ENCODE measurements at places on chromosomes 3 and 15. TPM values are rescaled to one million over a fixed set of nuclear protein-coding genes. Genes with fewer than 3 reads are reported as not detected.

The ATP13A5 gene
- not detected for total RNA-seq

The C3orf49 gene
- total RNA-seq, result not detected

The GPR27 gene
- total RNA-seq, result 3.2 TPM

The KCNMB3 gene
- 0.69 TPM for total RNA-seq

The GP9 gene
- total RNA-seq, result not detected
